K562 (cell line): ENCODE measurements at places on chromosomes 2 and 18.

DNA sequence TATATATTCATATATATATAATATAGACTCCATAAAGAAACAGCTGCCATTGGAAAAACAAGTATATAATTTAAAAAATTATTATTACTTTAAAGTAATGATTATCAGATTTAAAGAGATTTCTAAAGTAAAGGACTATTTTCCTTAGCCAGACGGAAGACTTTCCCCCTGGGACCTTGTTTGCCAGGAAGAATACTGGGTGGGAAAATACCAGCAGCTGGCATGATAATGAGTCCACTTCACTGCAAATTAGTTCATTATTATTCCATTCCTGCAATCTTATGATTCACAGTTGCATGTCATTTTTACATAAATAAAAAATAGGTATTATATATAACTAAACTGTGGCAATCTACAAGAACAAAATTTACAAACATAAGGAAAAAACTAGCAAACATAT is 339.8 kb upstream of the CDH7 start:
- no peak for DNase-seq

- DNase-seq = peak; percentile 32
Observed at GRCh38 chr2:143720095-143720664, 591.0 kb downstream of the ARHGAP15 start.

- no peak for DNase-seq
Observed at GRCh38 chr2:149832324-149832723, 244.7 kb upstream of the MMADHC start.

DNA sequence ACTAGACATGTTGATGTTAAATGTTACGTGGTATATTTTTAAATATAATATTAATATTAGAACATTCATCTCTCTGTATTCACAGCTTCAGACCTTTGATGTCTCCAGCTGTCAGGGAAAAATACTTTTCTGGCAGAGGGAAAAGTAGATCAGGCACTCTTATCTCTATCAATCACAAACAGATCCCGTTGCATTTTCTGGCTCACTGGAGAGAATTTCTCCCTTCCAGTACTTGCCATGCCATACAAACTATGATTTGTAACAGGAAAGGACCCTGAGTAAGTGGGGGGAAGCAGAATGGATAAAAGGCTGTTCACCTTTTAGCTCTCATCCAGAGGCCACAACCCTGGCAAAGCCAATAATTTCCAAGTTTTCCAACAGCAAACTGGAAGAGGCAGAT is 158.0 kb downstream of the TCF4 start:
- DNase-seq = no peak

DNA sequence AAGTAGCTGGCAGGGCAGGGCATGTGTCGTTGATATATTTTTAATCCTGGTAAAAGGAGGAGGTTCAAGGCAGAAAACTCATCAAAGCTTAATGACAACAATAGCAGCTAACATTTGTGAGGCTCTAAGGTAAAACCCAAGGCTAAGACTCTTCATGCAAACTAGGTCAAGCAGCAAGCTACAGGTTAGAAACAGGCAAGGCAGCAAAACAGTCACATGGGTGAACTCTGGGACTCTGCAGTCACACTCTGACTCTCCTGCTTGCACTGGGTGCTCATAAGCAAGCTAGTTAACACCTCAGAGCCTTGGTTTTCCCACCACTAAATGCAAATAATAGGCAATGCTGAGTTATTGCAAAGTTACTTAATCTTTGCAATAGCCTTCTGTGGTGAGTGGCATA is 7.9 kb downstream of the IL1RN start:
- DNase-seq = no peak

DNA sequence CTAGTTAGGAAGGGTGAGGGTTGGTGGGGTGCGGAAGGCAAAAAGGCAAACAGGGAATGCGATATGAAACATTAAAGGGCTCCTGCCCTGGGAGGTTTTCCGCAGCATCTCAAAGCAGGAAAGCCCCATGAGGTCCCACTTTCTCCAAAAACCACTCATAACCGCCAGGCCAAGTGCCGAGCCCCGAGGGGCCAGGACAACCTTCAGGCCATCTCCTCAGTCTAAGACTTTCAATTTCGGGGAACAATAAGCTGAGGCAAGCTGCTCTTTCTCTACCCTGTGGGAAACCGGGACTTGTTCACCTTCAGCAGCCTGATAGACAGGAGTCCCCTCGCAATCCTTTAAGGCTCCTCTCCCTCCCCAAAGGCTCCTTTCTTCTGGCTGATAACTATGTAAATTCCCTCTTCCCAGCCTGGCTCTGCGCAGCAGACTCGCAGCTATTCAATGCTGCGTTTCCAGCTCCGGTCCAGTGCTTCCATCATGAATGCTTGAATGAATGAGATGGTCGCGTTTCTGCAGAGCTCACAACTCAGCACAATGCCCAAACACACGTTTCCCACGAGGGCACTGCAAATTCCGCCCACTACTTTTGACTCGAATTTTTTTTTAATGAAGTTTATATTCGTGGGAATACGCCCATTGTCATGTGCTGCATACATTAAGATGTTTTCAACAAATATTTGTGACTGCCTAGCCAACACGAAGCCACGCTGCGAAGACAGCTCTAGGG is 1.4 kb downstream of the LAMA1 start:
- DNase-seq = no peak

DNA sequence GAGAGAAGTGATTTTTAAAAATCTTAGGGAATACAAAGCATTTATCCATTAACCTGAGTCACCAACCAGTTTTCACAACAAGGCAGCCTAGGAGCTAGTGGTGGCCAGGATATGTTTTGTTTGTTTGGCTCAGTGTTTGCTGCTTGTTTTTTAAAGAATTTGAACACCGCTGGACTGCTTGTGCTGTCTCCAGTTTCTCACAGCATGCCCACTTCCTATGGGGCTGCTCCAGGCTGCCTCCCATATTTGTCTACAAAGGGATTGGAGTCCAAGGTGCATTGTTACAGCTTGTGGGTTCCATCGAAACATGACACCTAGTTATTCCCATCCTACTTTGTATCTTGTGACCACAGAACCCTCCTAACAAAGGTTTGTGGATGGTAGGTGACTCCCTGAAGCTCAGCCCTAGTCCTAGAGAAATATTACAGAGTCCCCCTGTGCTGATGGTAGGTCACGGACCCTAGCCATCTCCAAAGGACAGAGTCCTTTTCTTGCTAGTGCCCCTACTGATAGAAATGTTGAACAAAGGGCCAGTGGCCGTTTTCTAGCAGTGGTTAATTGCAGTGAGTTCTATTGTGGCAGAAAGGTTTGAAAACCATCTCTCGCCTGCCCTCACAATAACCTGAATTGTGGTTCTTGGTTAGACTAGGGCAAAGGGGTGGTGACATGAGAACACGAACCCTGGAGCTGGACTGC is 23.2 kb downstream of the GPR39 start:
- no peak for DNase-seq

- no peak for DNase-seq
Observed at GRCh38 chr18:53165770-53166169, 825.8 kb downstream of the DCC start.

GRCh38 chr2:2877427-2877826 is 500.2 kb downstream of the EIPR1 start:
- no peak for DNase-seq

DNA sequence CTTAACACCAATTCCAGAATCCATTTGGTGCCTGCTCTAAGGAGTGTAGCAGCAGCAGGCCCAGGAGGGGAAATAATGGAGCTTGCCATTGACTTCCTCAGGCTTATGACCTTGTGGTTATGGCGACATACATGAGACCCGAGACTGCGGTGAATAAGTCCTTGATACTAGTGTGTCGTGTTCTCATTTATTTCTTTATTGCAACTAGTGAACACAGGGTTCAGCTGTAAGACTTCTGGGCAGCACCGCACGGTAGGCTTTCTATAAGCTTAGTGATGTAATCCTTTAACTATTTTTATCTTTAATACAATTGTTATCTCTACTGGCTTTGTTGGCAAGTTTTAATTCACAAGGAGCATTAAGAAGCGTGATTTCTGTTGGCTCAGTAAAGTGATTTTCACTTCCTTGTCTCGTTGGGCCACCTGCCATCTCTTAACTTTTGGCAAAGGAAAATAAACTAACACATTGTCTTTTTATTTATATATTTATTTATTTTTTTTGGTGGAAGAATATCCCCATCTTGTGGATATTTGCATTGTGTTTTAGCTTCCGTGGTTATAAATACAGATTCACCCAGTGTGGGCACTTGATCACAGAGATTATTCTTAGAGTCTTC is 139.8 kb downstream of the LTBP1 start:
- DNase-seq = no peak

- DNase-seq = no peak
Observed at GRCh38 chr2:20439503-20439902, 7.4 kb upstream of the RHOB start.

- DNase-seq = no peak
Observed at GRCh38 chr18:62384610-62385097, 59.5 kb downstream of the TNFRSF11A start.

- no peak for DNase-seq
Observed at GRCh38 chr2:177547122-177547521, 154.5 kb downstream of the AGPS start.

DNA sequence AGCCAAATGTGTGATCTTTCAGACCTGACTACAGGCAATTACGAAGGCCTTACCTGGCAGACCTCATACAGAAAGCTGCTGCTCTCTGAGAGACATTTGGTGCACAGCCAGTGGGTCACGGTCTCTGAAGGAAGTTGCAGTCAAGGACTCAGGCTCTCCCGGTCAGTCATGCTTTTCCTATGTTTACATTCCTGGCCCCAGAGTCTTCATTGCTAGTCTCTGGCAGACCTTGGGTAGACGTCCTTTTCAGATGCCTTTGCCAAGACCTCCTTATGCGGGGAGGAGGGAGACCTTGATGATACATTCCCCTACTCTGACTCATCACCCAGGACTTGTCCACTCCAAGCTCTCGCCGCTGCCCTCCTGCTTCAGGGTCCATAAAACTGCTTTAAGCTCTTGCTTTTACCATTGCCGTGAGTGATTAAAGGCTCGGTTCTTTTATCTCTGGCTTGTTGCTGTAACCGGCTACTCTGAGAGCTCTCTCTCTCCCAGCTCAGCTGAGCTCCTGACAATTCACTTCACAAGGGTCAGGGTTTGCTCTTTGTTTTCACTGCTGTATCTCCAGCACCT is 62.0 kb upstream of the SLC35F5 start:
- peak; percentile 31 for DNase-seq
